Cerebellar nuclear complex (tissue), 1 donor: ENCODE measurements at places on chromosomes 2 and 18.

DNA sequence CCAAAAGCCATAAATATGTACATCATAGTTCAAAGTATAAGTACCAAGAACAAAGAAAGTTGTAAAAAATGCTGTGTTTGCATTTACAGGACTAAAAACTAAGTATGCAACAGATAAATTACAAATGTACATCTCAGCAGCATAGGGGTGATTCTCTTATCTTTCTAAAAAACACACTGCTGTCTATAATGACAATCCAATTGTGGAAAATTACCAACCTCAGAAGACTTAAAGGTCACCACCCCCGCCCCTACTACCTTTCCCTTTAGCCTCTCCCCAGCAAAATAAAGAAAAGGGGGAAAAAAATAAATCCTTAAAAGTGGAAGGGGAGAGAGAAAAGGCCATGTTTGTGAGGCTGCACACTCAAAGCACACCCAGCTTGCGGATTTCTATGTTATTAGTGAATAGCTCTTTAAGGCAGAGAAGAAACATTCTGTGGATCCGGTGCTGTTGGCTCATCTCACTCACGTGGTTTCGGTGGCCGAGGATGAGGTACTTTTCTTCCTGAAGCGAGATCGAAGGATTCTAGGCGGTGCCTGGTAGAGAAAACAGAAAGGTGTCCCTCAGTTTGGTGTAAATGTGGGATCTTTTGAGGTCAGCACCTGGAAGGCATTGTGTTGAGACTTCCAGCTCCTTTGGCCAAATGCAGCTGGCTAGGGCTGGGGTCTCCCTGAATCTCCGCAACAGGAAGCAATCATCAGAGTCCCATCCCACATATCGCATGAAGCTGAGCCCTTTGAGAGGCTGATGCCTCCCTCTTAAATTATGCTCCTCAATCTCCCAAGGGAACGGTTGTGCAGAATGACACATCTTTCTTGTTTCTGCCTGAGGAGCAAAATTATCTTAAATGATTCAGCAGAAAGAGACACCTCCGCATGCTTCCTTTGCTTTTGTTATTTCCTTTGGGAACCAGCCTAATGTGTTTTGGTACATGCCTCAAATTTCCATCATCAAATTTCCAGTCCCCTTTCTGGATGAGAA is 17.6 kb downstream of the MRPL35 start:
- DNase-seq: no peak

GRCh38 chr18:26225022-26225693 is 1.1 kb upstream of the TAF4B start:
- DNase-seq: no peak

GRCh38 chr2:220509966-220510365 is 882.5 kb downstream of the SLC4A3 start:
- no peak for DNase-seq

DNA sequence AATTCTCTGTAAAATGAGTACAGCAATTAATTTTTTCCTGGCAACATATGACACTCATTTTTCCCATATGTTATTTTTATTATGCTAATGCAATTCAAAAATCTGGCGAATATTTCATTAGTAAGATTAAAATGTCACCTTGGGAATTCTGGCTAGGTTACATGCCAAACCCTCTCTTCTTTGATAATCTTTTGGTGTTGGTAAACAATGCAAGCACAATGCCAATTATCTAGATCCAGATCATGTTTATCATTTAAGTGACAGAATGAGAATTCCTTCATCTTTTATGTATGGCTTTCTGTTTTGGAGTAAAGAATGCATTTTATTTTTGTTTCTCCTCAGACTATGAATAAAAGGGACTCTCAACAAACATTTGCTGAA is 33.7 kb downstream of the GPR75 start:
- no peak for DNase-seq

- no peak for DNase-seq
Measured at GRCh38 chr2:236636714-236637470, 67.3 kb downstream of the ACKR3 start.

GRCh38 chr2:120204022-120204405 is 19.2 kb downstream of the TMEM185B start:
- DNase-seq: no peak

DNA sequence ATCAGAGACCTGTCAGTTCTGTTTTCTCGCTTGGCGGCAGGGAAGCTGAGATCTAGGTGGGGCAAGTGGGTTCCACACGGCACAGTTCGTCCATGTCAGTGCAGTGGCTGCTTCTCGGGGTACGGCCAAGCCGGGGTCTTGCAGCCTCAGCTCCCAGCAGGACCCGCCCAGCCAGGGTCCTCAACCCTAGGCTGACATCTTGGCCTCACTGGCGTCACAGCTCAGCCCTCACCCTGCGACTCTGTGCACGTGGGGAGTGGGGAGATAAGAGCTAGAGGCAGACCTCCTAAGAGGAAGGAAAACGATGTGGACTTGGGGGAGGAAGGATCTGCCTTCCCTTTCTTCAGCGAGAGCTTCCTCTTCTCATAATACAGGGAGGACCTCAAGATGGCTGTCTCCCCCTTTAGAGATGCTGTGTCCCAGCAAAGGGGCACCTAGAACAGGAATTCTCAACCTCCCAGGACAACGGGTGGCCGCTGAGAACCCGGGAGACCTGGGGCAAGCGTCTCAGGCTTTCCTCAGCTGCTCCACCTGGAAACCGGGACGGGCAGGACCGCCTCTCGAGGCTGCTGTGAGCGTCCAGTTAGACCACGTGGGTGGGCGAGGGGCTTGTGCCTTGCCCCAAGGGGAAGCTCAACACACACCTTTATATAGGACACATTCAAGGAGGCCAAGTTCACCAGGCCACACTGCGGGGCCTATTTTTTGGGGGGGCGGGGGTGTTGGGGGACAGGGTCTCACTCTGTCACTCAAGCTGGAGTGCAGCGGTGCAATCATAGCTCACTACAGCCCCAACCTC is 23.5 kb upstream of the KLF11 start:
- DNase-seq: no peak

DNA sequence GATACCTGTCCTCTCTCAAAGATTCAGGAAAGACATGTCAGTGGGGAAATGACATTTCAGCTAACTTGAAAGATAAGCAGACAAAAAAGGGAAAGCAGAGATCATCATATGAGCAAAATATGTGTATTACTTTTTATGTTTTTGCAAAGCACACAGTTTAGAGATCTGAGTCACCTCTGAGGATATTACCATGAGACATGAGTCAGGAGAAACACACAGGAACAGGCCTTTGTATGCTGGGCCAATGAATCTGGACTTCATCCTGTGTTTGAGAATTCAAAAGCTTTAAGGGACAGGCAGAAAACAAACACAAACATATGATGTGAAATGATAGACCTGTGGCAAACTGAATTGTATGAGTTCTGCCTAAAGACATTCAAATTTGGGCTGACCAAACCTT is 306.0 kb upstream of the EPC2 start:
- DNase-seq: no peak

GRCh38 chr18:53649621-53650020 is 574.8 kb downstream of the MBD2 start:
- DNase-seq: no peak

DNA sequence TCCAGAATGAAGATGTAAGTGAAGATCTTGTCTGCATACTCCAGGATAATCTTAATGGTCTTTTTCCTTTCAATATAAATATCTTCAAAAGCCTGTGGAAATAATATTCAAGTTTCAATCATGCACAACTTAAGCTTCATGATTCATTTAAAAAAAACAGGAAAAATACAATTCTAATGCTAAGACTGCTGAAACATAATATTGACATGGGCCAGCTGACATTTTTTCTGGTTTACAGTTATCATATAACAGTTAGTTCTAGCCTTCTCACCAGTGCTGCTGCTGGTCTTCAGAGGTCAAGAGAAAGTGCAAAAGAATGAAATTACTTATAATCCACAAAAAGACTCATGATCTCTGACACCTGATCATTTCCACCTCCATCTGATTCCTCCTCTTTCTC is 110.4 kb upstream of the SCN1A start:
- no peak for DNase-seq

GRCh38 chr2:3633089-3633981 is 24.7 kb upstream of the ALLC start:
- DNase-seq: no peak

GRCh38 chr2:162574615-162575452 is 230.9 kb downstream of the GCA start:
- DNase-seq: no peak

DNA sequence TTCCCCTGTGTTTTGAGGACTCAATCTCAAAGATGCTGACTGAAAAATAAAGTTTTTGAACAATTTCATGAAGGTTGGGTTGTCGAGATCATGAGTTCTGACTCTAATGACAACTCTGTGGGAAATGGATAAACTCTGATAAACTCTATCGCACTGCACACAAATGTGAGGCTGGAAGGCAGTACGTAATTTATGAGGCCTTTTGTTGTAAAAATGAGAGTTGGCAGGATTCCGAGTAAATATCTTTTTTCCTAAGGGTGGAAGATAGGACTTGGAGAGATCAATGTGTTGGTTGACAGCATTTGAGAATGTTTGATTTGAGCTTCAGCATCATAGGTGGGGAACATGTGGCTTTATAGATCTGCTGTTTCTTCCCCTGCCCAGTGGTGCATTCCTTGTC is 90.4 kb downstream of the SPTBN1 start:
- DNase-seq: no peak

DNA sequence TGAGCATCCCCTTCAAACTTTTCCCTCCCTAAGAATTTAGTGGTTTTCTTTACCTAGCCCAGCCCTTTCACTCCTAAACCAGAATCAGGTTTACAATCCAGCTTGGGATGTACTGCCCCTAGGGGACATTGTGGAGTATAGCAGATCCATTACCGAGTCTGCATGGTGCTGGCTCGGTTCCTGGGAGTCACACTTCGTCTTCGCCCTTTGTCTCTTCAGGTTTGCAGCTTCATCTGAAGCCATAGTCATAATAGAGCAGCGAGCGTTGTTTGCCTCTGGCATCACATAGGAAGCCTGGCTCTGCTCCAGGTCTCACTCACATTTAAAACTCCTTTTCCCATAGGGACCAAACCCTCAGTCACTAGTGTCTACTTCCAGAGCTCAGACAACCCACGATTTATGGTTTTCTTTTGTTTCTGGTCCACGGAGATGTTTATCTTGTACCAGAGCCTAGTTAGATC is 16.8 kb upstream of the LYPD6 start:
- DNase-seq: no peak

DNA sequence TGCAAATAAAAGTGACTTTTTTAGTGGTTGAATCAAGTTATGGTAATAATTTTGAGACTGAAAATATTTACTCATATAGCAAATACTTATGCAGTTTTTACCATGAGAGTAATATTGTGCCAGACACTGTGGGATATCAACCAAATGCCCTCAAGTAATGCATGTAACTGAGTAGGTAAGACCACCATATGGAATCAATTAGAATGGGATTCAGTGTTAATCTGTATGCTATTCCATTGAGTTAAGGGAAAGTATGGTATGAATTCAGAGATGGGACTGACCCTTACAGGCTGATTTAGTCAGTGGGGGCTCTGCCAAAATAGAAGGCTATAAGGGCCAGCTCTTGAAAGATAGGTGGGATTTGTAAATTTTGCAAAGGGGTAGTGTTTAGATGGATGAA is 131.6 kb downstream of the CCDC85A start:
- no peak for DNase-seq

GRCh38 chr18:73739098-73739497 is 408.5 kb downstream of the FBXO15 start:
- no peak for DNase-seq

DNA sequence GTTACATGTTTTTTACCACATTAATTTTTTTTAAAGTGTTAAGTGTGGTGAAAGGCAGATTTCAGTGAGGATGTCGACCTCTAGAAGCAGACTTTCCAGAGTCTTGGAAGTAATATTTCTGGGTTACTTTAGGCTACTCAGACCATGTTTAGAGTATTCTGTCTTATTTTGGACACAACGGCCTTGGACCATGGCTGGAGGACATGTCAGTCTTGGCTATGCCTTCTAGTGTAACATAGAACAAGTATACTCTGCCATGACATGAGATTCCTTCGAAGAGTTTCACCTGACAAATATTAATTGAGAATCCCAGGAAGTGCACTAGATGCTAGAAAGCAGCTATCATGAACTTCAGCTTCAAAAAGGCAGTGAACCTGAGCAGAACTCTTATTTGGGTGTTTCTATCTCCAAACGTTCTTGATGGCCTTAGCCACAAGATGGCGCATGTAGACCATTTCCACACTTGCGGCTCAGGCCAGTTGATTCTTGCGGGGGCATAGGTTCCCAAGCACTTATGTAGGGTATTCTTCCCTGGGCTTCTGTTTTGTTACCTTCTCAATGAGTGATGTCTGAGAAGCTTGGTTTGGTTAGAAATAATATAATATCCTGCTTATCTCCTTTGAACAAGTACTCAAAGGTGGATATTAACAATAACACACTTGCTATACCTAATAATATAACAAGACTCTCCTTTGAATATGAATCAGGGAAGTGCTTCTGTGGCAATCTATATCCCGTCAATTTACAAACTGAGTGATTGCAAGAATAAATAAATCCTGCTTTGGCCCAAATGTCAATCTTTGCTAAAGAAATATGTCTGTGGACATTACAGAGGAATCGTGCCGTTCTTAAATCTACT is 62.0 kb downstream of the CACNB4 start:
- peak; percentile 70 for DNase-seq

- DNase-seq: no peak
Measured at GRCh38 chr2:28707592-28707991, 44.0 kb upstream of the PPP1CB start.

DNA sequence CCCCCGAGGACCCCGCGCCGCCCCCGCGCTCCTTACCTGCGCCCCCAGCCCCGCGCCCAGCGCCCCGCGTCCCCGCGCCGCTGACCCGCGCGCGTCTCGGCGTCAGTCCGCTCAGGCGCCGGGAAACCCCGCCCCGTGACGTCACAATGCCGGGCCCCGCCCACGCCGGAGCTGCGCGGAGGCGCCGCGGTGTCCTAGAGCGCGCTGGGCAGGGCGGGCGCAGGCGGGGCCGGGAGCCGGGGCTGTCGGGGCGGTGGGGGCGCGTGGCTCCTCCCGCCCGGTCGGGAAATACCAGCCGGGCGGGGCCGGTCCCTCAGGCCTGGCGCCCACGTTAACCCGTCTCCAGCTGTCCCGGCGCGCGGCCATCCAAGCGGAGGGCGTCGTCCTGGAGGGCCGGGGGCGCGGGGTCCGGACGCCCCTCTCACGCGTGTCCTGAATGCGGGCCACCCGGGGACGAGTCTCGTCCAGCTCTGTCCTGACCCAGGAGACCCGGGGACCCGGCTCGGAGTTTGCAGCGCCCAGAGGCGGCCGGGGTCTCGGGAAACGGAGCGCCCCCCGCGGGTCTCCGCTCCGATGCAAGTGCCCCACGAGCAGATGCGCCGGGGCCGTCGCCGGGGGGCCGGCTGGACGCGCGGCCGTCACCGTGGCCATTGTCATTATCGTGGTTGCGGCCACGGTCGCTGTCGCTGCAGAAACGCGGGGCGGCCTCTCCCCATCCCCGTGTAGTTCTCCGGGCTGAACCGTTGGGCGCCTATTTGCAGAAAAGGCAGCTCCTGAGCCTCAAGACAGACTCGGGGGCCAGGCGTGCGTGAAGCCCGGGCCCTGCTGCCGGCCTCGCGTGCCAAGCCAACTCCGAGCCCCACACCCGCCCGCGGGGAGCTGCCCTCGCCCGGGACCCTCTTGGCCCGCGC is at the start of gene SLC66A2:
Gene SLC66A2, minus strand, starts transcription at position 109 of the 911 bp plus-strand sequence. CDS start 727 bp downstream, outside the sequence.
- peak; percentile 47 for DNase-seq
